Trophoblast cell (in vitro differentiated cells and primary cell): ENCODE measurements at places on chromosomes 3 and 15.

GRCh38 chr3:82462977-82463376 lies 701.5 kb upstream of the GBE1 start:
- H3K4me3 ChIP-seq = no peak overlapping the region
- H3K27ac ChIP-seq = no peak overlapping the region
- H3K27me3 ChIP-seq = no peaks in the 10 kb centered on the region
- DNase-seq = no peak
- H3K36me3 ChIP-seq = no peaks in the 10 kb centered on the region

- H3K4me1 ChIP-seq = peaks cover 4% of the 10 kb centered on the region
- H3K27ac ChIP-seq = no peak overlapping the region
- H3K4me3 ChIP-seq = no peak overlapping the region
Measured at GRCh38 chr3:171088496-171088895, 62.0 kb upstream of the SLC2A2 start.

DNA sequence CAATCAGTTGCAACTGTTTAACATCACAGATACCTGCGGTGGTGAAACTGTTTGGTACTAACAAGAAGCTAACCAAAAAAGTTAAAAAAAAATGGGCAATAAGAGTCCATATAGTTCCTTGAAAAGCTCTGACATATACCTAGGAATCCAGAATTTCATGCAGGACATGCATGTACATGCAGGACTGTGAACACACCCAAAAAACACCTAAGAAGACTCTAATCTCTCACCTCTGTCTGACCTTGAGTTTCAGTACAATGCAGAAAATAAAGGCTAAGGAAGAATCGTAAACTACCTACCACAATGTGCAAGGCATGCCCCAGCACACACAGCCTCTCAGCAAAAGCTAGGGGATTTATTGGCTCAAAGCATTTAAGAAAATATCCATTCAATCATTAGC lies 110.7 kb upstream of the GOLGA8J start:
- no peaks in the 10 kb centered on the region for H3K36me3 ChIP-seq
- H3K4me3 ChIP-seq = no peak overlapping the region
- DNase-seq = no peak
- H3K27ac ChIP-seq = no peak overlapping the region
- peaks cover 30% of the 10 kb centered on the region for H3K27me3 ChIP-seq

GRCh38 chr3:48688032-48688736 lies 2.5 kb upstream of the NCKIPSD start:
- no peak overlapping the region for H3K27ac ChIP-seq
- H3K36me3 ChIP-seq = peaks cover 48% of the 10 kb centered on the region
- no peak overlapping the region for H3K4me3 ChIP-seq
- no peak for DNase-seq
- peaks cover 11% of the 10 kb centered on the region for H3K4me1 ChIP-seq

DNA sequence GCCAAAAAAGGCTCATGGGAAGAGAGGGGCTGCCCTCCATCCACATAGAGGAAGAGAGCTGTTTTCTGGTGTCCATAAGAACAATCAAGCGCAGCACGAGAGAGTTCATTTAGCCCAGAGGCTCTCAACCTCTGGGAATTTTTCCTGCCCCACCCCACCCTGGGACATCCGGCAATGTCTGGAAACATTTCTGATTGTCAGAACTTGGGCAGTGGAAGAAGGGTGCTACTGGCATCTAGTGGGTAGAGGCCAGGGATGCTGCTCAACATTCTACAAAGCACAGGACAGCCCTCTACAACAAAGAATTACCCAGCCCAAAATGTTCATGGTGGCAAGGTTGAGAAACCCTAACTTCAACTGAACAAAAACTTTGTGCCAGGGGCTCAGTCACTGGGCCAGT lies 92.9 kb downstream of the RAB11A start:
- DNase-seq = no peak
- H3K4me1 ChIP-seq = no peaks in the 10 kb centered on the region
- H3K27me3 ChIP-seq = no peaks in the 10 kb centered on the region
- no peaks in the 10 kb centered on the region for H3K36me3 ChIP-seq

GRCh38 chr3:16478516-16478915 lies 35.0 kb downstream of the RFTN1 start:
- no peaks in the 10 kb centered on the region for H3K27me3 ChIP-seq
- H3K27ac ChIP-seq = no peak overlapping the region
- DNase-seq = peak; percentile 64
- H3K4me1 ChIP-seq = peaks cover 2% of the 10 kb centered on the region

DNA sequence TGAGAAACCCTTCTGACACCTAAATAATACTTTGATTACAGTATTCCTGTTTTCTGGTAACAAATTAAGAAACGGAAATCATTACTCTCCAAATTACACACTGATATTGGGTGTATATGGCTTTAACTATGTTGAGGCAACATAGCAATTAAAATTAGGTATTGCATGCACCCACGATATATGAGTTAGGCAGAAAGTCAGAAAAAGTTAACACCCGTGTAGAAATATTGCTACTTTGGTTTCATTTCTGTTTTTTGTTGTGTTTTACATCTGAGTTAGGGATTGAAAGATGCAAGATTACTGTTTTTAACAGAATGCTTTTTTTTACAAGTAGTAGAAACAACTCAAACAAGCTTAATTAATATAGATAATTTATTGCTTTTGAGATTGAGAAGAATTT lies 327.8 kb downstream of the GBE1 start:
- H3K4me1 ChIP-seq = peaks cover 3% of the 10 kb centered on the region
- no peaks in the 10 kb centered on the region for H3K36me3 ChIP-seq
- DNase-seq = no peak
- no peak overlapping the region for H3K4me3 ChIP-seq
- H3K27ac ChIP-seq = no peak overlapping the region
- no peaks in the 10 kb centered on the region for H3K27me3 ChIP-seq
